ENCODE measurements at places on chromosomes 16 and 17.

- DNase-seq: no peak
Measured at GRCh38 chr16:22683730-22684573, 130.0 kb upstream of the HS3ST2 start.

GRCh38 chr16:87140211-87141200 lies 176.7 kb downstream of the C16orf95 start:
- DNase-seq: no peak

DNA sequence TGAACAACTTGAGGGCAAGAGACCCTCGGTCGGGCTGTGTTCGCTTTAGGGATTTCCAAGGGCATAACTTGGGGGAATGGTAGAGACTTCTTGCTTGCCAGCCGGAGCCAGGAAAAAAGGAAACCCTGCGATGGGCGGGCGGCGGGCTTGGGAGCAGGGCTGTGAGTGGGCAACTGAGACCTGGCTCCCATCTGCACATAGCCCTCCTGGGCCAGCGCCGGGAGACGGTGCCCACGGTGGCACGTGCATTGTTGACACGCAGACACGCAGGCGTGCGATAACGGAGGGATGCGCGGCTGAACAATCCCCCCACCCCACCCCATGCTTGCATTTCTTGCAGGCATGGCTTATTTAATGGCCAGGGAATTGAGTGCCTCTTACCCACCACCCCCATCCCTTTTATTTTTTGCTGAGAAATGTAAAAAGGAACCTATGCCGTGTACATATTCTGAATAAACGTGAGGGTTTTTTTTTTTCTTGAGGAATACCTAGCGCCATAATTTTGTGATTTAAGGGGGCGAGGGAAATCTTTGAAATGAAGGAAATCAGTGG lies 17.1 kb upstream of the ZFHX3 start:
- DNase-seq: no peak

DNA sequence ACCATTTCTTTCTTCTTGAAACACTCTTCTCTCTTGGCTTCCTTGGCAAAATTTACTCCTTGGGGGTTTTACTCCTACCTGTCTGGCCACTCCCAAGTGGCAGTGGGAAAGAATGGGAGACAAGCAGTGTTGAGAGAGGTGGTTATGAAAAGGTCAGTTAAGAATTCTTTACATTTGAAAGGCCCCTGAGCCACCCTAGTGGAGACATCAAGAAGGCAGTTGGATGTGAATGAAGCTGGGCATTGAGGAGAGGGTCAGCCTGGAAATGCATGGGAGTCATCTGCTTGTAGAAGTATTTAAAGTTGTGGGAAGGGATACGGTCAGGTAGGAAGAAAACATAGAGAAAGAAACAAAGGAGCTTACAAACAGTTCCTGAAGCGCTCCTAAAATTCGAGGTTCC lies 42.3 kb upstream of the CCNF start:
- DNase-seq: no peak

GRCh38 chr16:85296859-85297660 lies 184.8 kb upstream of the CIBAR2 start:
- no peak for DNase-seq
